Immature natural killer cell (primary cell): ENCODE measurements at places on chromosomes 1 and 21. TPM values are rescaled to one million over a fixed set of nuclear protein-coding genes. Genes with fewer than 3 reads are reported as not detected.

- DNase-seq: peak; percentile 28
Observed at GRCh38 chr1:24641646-24642151, 1.4 kb upstream of the SRRM1 start.

GRCh38 chr1:91031081-91031480, 9.2 kb upstream of the ZNF644 start:
- DNase-seq: no peak

DNA sequence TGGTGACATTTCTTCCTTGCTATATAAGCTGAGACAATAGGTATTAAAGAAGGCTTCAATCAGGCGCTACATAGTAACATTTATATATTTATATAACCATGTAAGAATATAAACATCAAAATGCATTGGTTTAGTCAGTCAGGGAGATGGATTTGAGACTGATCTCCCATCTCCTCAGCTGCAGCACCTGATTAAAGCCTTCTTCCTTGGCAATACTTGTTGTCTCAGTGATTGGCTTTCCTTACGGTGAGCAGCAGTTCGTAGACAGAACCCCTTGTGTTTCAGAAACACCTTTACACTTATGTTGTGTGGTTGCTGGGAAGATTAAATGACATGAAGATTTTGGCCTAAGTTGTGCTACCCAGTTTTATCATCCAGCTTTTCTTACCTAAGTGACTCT, 323.3 kb upstream of the DUSP10 start:
- no peak for DNase-seq

DNA sequence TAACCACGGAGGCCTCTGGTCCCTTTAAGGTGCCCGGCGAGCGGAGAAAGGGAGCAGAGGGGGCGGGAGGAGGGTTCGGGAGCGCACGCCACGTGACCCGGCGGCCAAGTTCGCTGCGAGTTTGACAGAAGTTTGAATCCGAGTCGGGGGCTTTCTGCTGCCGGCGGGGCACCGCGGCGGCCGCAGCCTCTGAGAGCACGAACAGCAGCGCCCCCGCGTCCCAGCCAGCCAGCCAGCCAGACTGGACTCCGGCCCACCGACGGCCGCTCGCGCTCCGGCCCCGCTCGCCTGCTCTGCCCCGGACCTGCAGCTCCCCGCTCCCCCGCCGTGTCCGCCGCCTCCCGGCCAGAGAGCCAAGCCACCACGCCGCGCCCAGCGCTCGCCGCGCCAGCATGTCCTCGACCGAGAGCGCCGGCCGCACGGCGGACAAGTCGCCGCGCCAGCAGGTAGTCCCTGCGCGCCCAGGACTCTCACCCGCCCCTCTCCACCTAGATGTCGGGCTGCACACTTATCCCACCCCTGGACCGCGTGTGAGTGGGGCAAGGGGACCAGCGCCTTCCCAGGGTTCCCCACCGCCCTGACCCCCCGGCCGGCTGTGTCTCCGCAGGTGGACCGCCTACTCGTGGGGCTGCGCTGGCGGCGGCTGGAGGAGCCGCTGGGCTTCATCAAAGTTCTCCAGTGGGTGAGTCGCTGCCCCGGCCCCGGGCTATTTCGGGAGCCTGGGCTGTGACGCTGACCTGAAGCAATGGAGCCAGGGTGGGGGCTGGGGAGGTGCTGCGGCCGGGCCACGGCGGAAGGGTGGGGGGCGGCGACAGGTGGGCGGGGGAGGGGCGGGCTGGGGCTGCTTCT, at the start of gene SYPL2:
Gene SYPL2, plus strand, starts transcription at position 95 of the 849 bp plus-strand sequence. Its CDS starts 298 bp downstream, at position 393.
- DNase-seq: peak; percentile 18

DNA sequence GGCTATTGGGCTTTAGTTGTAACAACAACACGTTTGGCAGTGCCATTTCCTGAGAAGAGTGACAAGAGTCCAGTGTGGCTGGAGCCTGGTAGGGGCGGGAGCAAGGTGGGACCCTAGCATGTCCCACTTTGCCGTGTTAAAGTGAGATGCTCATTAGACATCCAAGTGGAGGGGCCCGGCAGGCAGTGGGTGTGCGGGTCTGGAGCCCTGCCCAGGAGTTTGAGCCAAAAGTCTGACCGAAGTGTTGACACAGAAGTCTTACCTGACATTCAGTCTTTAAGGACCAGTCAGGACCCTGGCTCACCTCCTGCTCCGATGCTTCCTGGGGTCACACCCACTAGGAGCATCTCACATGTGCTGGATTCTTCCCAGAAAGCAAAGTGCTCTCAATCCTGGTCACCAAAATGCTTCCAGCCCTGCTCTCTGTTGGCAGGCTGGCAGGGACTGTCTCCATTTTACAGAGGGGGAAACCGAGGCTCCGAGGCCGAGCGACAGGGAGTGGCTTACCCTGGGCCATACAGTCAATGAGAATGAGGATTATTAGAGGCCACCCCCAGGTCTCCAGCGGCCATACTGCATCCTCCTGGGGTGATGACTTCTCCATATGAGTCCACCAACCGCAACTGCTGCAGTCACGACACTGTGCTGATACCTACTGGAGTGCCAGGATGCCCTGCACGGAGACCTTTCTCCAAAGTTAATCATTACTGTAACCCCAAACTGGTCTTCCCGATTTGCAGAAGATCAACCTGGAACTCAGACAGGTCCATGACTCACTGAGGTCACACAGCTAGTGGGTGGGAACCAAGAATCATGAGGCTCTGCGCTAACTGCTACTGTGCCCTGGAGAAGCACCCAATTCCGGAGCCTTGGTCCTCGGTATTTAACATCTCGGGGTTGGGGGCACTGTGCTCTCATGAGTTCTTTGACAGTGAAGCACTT, 112.7 kb downstream of the PRDM2 start:
- no peak for DNase-seq

DNA sequence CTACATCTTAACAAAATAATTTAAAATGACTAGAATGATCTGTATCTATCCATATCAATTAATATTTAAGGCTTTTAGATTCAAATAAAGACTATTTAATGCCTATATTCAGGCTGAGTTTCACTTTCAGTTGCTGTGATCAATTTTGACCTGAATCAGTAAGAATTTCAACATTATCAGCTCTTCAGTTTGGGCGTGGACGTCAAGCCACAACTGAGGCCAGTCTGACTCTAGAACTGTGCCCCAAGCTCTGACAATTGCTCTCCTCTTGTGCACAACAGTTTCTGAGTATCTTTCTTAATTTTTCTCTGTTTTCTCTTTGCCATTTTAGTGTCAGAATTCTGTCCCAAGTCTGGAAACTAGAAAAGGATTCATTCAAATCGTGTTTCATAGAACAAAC, 1095.5 kb downstream of the PLA2G4A start:
- no peak for DNase-seq

DNA sequence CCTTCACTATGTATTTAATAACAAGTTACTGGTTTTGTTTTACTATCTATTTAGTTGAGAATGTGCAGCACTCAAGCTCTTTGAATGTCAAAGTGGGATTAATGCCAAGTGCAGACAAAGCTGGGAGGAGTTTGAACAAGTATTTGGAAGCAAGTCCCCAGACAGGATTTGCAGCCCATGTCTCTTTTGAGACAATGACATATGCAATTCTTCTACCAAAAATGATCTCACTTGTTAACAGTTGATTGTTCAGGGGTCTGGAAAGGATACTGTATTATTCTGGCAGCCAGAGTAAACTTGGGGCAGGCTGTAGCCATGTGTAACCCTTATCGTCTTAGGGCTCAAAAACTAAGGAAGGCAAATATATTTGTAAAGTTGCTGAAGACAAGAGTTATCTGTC, 15.8 kb downstream of the COLGALT2 start:
- DNase-seq: no peak

DNA sequence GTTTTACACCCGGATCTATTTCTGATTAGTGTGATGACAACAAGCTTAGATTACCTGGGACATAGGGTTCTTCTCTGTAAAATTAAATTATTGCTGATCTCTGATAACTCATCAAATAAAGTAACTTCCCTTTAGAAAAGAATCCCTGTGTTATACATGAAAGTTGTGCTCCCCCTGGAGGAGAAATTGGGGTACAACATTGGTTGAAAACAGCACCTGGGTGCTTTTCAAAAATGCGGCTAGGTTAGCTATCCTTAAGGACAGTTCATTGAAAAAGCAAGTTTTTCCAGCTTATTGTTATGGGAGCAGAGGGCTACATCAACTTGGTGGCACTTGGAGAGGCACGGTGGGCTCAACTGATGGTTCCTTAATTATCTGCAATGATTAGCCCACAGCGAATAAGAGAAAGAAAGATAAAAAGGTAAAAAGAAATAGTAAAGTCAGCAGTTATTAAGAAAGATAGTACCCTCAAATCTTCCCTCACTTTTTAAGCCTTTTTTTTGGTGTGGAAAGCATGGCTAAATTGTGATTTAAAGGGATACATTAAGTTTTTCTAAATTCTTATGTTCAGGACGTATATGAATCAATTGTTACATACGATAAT, 97.8 kb downstream of the FMN2 start:
- peak; percentile 8 for DNase-seq

Gene SELENBP1
- polyA plus RNA-seq: not detected

DNA sequence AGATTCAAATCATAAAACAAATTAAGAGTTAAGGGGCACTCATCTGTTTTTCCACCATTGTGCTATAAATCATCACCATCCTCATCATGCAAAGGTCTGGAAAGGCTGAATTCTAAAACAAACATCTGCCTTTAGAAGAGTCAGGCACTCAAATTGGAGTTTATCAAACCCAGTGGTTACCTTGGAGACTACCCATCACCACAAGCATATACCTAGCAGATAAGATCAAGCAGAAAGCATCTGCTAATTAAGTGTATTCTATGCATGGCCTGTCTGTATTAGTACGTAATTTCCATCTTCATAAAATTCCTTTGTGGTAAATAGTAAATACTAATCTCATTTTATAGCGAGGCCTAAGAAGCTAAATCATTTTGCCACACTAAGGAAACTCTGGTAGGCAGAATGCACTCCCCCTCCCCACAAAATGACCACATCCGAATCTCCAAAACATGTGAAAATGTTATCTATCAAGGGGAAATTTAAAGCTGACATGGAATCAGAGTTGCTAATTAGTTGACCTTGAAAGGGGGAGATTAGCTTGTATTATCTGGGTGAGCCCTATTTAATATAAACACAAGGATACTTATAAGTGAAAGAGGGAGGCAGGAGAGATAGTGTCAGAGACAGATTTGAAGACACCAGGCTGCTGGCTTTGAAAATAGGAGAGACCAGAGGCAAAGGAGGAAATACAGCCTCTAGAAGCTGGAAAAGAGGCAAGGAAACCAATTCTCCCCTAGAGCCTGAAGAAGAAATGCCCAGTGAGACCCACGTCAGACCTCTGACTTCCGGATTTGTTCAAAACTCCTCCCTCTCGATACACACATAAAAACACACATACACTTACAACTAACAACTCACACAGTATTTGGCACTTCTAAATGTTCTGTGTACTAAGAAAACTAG, 23.2 kb downstream of the ARID4B start:
- DNase-seq: peak; percentile 58

DNA sequence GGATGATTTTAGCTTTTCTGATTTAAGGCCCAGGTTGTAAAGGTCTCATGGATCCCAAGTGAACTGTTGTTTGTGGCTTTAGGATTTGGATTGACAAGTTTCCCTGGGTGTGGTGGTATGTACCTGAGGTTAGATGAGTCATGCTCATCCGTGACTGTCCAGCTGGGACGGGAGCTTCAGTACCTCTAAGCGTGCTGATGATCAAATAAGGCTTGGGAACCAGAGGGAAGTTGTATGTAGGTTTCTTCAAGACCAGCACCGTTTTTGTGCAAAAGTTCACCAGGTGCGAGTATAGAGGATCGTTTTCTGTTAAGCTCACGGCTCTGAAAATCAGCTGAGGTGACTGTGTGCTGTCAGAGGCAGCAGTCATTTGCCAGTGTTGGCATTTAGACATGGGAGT, 19.8 kb downstream of the PLA2G2E start:
- no peak for DNase-seq

- no peak for DNase-seq
Observed at GRCh38 chr1:202587859-202588485, 122.3 kb downstream of the SYT2 start.

DNA sequence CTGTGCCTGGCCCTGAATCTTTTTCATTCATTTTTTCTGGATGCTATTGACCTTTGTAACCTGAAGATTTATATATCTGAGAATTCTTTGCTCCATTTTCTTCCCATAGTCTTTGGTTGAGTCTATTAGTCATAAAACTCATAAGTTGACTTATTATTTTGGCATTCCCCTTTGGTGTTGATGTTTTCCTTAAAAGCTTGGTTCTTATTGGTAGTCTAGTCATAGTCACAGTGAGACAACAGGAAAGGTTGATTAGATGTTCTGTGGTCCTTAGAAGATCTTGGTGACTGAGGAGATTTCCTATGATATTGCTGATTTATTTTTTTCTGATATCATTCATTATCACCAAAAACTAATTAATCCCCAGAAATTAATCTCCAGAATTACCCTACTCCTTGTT, 86.2 kb downstream of the PTPRC start:
- no peak for DNase-seq

Gene GNG5
- polyA plus RNA-seq: 324 TPM

DNA sequence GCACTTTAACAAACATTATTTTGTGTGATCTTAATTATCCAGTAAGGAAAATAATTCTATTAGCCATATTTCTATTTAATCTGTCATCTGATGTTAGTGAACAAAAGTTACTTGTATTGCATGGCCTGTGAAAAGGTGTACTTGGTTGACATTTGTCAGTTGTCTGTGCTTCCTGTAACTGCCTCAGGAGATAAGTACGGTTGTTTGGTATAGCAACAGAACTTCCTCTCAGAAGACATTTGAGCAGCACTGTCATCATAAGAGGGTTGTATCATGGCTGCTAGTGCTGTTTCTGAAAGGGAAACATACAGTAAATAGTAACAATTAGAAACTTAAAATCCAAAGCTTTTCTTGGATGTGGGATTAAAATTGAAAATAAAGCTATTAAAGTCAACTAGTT, 3.4 kb downstream of the BLZF1 start:
- DNase-seq: no peak
